ENCODE measurements at places on chromosomes 12 and 14.

DNA sequence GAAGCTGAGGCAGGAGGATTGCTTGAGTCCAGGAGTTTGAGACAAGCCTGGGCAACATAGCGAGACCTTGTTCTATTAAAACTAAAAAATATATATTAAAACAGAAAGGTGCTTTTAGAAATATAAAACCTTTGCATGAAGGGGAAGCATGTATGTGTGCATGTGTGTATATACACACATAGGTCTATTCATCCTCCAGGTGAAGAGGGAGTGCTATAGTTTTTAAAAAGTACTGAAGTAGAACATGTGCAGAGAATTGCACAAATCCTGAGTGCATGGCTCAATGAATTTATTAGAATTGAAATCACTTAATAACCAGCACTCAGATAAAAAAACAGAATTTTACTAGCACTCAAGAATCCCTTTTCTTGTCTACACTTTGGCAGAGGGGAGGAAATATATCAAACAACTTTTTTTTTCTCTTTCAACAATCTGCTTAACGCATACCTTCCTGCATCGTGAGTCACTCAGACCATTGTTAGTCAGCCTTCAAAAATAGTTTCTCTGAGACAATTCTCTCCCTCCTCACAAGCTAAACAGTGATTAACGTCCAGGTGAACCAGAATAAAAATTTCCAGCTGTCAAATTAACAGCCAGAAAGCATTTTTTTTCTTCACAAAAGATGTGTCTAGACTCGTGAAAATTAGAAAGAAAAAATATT lies 17.7 kb upstream of the NEDD1 start:
- DNase-seq: no peak

DNA sequence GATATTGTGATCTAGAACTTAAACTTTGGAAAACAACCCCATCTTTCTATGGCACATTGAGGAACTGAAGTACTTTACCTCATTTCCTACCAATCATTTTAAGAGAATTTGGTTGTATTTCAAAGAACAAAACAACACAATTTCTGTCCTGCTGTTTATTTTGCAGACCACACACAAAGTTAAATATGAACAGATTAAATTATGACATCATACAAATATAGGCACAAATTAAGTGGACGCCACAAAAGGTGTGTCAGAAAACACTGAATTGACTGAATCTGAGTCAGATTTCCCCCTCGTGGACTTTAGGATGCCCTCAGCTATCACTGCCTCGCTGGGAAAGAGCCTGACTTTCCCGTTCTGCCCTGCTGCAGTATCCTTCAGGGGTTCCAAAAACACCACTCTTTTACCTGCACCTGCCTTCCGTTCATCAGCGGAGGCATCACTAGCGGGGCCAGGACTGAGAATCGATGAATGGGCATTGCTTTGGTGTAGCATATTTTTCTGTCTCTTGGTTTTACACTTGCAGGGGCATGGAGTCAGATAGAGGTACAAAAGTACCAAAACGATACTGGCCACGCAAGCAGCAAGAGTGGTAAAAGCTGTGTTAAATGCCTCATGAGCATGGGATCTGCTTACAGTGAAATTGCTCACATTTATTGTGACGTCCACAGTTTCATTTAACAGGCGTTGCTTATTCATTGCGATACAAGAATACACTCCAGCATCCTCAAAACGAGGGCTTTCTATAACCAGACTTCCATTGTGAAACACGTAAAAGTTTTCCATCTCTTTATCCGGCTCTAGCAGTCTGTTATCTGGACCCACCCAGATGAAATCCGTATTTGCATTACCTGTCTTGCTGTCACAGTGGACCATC lies 2.0 kb upstream of the PCED1B start:
- no peak for DNase-seq

DNA sequence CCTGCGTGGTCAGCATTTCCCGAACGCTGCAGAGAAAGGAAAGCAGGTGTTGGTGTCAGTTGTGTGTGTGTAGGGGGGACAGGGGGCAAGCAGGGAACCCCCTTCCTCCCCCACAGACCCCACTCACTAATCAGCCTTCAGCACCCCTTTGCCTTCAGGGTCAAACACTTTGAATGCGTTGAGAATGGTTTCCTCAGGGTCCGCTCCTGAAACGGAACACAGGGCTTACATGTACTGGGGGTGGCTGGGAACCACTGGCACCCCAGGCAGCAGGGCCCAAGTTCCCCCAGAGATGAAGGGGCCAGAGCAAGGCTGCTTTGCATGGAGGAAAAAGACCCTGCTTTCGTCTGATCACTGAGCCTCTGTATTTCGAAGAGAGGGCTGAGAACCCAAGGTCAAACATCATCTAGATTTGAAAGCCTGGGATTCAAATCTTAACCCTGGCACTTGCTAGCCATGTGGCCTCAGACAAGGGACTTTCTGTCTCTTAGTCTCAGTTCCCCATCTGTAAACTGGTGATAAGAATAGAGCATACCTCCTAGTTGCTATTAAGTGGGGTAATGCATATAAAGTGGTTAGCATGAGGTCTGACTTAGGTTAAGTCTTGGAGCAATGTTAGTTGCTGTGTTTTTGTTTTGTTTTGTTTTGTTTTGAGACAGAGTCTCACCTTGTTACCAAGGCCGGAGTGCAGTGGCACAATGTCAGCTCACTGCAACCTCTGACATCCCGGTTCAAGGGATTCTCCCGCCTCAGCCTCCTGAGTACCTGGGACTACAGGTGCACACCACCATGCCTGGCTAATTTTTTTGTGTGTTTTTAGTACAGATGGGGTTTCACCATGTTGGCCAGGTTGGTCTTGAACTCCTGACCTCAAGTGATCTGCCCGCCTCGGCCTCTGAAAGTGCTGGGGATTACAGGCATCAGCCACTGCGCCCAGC lies 7.0 kb downstream of the MYL2 start:
- no peak for DNase-seq

DNA sequence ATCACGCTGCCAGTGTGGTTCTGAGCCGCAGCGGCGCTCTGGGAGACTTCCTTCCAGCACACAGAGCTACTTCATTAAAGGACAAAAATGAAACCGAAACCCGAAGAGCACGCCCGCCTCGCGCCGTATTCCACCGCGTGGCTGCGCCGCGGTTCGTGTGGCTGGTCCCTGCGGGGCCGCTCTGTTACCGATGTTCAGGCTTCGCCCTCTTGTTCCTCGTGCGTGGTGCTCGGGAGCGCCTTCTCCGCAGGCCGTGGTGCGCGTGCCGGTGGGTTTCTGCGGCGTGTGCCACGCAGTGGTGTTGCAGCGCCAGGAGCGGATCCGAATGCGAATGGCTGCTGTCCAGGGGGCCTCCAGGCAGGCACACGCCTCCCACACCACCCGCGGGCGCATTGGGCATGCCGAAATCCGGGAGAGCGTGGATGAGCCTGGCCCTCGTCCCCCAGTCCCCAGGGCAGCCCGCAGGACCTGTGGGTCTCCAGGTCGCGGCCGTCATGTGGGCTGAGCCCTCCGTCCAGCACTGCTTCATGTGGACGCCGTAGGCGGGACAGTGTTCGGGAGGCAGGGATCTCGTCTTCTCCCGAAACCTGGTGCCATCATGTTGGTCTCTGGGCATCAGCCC lies 91.2 kb downstream of the ADGRD1 start:
- no peak for DNase-seq

GRCh38 chr14:74647061-74647677 lies 35.1 kb upstream of the LTBP2 start:
- no peak for DNase-seq

DNA sequence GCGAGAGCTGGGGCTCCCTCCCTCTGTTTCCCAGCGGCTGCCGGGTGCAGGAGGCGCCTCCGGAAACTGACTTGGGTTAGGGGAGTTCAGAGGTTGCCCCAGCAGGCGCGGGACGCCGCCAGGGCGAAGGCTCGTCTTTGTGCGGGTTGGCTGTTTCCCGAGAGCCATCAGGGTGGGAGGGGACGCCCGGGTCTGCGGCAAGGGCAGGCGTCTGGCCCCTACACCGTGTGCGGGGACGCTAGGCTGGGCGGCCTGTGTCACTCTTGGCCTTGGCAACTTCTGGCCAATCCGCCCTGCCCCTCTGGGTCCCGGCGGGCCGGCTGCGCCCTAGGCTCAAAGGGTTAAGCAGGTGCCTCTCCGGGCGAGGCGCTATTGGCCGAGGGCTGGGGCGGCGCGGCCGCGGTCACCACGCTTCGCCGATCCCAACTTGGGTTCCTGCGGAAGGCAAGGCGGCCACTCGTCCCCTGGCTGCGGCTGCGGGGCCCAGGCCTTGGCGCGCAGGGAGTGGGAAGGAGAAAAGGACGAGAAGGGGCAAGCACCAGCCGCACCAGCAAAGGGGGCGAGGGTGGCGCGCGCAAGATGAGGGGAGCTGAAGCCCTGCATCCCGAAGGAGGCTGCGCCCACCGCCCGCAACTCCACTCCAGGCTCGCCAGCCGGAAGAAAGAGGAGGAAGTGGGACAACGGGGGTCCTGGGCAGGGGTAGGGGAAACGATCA lies 5.6 kb upstream of the NPAS3 start:
- DNase-seq: no peak

DNA sequence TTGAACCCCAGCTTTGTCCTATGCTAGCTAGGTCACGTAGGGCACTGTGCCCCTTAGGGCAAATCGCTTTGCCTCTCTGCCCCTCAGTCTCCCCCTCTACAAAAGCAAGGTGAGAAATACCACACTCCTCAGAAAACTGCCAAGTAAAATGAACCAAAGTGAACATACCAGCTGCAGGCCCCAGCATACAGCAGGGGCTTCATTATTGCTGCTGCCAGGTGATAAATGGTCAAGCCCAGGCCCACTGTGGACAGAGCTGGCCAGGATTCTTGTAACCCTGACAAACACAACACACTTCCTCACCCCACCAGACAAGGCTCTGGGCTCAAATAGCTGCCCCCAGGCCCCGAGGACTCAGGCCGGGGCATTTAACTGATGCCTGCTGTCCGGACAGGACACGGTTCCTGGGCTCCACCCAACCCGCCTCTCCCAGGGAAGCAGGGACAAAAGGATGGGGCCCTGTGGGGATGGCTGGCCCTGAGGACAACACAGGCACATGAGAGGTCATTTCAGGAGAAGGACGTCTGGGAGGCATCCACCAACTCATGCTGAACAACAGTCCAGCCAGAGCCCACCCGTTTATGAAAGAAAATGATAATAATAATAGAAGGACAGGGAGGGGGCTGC lies 36.7 kb downstream of the NCOR2 start:
- no peak for DNase-seq
